ENCODE measurements at places on chromosomes 1 and 21. TPM values are rescaled to one million over a fixed set of nuclear protein-coding genes. Genes with fewer than 3 reads are reported as not detected.

The ACTL8 gene
- 5.9 TPM for total RNA-seq

The AQP10 gene
- total RNA-seq: 0.27 TPM

The S100A9 gene
- total RNA-seq: 25.6 TPM

The CD2 gene
- total RNA-seq: 0.57 TPM

All from prostate gland (tissue), 2 donors.